ENCODE measurements at places on chromosomes 7 and 10.

DNA sequence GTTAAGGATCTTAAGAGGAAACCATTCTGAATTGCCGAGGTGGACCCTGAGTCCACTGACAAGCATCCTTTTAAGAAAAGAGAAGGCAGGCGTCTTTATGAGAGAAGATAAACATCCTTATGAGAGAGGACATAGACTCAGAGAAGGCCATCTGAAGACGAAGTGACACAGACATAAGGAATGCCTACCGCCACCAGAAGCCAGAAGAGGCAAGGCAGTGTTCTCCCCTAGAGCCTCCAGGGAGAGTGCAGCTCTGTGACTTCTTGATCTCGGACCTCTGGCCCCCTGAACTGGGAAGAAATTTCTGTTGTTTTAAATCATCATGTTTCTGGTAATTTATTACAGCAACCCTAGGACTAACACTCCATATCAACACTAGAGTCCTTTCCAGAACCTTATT, 25.2 kb upstream of the ING3 start:
- DNase-seq, result no peak

GRCh38 chr7:89264126-89264525, 468.6 kb upstream of the TEX47 start:
- DNase-seq, result no peak

DNA sequence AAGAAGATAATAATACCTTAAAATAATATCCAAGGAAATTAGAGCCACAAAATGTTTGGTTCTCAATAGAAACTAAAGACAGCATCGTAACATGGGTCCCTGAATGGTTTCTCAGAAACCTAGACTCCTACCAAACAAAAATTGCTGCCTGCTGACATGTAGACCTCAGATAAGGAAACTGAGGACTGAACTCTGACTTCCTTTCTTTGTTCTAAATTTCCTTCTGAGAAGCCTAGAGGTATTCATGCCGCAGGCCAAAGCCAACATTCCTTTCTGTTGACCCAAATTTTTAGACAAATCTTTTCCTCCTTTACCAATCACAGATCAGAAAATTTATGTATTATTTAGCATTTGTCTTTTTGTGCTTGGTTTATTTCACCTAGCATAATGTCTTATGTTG, 816.7 kb upstream of the PHF14 start:
- no peak for DNase-seq

DNA sequence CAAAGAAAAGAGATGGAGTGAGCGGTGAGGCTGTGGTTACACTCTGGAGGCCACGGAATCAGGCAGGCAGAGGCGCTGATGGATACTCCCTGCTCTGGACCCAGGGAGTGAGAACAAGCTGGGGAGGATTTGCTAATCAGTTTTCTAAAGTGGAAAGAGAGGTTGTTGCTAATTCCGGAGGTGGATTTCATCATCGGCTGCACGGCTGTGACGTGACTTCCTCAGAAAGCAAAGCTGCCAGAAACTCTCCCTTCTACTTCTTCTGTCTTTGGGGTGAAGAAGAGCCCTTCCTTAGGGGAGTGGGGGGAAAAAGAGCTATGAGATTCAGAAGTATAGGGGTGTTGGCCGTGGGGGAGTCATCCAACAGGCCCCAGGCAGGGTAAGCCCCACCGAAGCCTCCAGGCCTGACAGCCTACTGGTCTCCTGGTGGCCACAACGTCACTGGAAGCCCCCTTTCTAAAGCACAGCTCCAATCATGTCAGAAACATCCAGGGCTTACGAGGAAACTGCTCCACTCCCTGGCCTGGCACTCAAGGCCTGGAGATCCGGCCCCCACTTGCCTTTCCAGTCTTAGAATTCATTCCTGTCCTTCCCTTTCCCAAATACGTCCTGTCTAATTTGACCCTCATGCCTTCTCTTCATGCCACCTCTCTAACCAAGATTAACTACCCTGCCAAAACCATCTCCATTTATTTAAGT, 114.5 kb downstream of the HIP1 start:
- DNase-seq, result no peak

GRCh38 chr10:32888161-32888927, 69.7 kb downstream of the ITGB1 start:
- no peak for DNase-seq

GRCh38 chr7:95126053-95126709, 198.2 kb downstream of the PON1 start:
- DNase-seq, result no peak

- no peak for DNase-seq
These were observed 8.4 kb upstream of the IFIT1B start for GRCh38 chr10:89369156-89370105.

DNA sequence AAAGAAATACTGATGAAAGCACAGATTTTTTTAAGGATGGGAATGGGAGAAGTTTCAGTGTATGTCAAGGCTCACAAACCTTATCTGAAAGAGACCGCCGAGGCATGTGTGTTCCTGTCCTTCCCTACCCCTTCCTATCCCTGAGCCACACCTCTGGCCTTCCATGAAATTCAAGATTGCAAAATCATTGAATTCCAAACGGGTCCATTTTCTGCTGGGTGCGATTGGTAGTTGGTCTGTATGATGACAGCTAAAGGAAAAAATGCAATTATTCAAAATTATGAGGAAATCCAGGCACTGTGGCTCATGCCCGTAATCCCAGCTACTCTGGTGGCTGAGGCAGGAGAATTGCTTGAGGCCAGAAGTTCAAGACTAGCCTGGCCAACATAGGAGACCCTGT, 170.1 kb downstream of the ARHGAP12 start:
- DNase-seq, result no peak

GRCh38 chr10:78165617-78166016, 132.0 kb downstream of the RPS24 start:
- DNase-seq, result no peak

DNA sequence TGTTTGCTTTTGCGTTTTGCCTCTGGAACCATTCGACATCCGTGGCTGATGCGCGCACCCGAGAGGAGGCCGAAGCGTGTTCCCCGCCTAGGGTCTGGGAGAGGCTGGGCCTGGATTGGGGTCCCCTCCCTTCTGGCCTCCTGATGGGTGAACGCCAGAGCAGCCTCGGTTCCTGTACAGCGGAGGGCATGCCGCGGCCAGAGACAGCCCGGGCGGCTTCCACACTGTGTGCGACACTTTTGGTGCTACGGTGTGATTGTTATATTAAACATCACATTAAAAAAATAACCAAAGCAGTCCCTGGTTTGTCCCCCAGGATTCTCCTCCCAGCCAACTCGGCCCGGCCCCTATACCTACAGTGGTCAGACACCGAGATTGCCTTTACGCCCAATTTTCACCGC, 3.7 kb upstream of the HOXA7 start:
- DNase-seq, result no peak

GRCh38 chr10:132412316-132413192, 15.6 kb downstream of the PWWP2B start:
- DNase-seq, result no peak

DNA sequence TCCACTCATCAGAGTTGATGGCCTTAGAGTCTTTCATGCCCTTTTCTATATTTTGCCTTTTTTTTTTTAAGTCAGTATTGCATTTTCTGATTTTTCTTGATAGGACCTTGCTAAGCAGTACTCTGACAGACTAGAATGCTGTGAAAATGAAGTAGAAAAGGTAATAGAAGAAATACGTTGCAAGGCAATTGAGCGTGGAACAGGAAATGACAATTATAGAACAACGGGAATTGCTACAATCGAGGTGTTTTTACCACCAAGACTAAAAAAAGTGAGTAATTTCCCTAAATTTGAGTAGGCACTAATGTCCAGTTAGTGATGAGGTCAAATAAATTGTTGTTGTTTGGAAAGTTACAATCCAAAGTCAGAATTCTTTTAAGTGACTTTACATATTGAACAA, 7.4 kb downstream of the NUB1 start:
- DNase-seq, result no peak

DNA sequence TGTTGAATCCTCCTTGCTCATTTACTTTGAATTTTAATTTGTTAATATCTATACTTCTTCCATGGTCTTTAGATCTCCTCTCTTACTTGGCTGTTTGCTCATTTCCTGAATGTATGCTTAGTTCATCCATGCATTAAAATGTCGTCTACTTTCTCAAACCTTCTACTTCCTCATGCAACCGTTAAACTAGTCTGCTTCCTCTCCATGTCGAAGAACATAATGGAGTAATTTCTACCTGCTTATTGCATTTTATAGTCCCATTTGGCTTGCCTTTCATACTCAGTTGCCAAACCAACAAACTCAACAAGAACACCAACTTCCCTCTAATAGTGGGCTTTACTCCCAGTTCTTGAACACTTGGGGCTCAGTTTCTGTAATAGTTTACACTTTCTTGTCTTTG, 43.8 kb upstream of the SEMA3D start:
- DNase-seq, result no peak

- DNase-seq, result no peak
These were observed 304.8 kb downstream of the GFRA1 start for GRCh38 chr10:115968236-115968635.

- DNase-seq, result no peak
These were observed 89.0 kb upstream of the PRPS1L1 start for GRCh38 chr7:18116661-18117060.

DNA sequence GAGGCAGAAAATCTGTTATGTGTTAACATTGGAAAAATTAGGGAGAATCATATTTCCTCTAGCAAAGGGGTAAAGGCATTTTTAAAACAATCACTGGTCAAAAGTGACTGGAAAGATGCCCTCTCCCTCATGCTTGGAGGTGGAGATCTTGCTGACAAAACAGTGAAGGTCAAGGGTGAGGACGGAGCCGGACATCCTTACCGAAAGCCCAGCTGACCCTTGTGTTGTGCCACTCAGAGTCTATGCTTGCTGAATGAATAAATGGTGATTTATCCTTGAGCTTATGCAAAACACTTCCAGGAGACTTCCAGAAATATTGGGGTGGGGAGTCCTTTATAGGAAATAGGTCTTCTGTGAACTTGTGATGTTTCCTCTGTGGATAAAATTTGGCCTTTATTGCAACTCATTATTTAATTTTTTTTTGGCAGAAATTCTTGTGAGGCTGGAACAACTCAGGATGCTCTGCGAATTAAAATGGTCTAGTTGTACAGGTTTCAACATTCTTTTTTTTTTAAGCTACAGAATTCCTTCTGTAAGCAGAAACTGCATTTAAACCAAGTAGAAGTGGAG, 28.3 kb upstream of the ELMO1 start:
- no peak for DNase-seq

DNA sequence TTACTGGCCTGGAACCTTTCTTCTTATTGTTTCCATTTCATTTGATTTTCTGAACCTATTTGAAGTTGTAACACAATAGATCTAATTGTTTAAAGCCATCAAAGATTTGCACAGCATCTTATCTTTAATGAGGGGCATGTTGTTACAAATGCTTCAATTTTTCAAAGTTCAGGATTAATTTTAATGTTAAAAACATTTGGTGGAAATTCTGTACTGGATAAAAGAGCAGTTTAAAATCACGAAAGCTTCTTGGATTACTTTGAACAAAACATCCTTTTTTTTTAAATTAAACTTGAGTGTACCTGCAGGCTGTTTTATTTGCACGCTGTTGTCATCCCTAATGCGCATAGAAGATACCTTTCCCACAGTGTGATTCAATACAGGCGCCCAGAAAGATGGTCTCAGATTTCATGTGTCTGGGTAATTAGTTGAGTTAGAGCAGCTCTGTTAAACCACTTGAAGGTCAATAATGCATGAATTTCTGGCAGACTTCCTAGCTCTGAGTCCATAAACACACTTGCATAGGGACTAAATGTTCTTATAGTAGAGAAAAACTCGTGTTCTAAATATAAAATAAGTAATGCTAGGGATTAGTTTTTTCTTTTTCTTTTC, 29.3 kb upstream of the DDX50 start:
- DNase-seq, result no peak

GRCh38 chr10:1410032-1410431, 327.3 kb downstream of the ADARB2 start:
- DNase-seq, result no peak

DNA sequence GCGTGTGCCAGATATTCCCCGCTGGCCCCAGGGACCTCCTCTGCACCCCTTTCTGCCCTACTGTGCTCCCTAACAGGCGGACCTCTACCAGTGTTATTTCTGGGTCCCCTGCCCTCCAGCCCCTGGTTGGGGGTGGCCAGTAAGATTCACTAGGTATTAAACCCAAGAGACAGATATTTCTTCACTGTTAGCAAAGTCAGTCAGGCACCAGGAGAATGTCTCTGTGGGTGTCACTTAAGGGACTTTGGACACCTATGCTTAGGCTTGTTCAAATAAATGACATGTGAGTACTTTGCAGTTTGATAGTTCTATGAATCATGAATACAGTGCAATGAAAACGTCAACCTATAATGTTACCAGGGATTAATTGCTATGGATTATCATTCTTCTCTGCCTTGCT, 234.3 kb upstream of the IGFBP3 start:
- DNase-seq, result no peak

DNA sequence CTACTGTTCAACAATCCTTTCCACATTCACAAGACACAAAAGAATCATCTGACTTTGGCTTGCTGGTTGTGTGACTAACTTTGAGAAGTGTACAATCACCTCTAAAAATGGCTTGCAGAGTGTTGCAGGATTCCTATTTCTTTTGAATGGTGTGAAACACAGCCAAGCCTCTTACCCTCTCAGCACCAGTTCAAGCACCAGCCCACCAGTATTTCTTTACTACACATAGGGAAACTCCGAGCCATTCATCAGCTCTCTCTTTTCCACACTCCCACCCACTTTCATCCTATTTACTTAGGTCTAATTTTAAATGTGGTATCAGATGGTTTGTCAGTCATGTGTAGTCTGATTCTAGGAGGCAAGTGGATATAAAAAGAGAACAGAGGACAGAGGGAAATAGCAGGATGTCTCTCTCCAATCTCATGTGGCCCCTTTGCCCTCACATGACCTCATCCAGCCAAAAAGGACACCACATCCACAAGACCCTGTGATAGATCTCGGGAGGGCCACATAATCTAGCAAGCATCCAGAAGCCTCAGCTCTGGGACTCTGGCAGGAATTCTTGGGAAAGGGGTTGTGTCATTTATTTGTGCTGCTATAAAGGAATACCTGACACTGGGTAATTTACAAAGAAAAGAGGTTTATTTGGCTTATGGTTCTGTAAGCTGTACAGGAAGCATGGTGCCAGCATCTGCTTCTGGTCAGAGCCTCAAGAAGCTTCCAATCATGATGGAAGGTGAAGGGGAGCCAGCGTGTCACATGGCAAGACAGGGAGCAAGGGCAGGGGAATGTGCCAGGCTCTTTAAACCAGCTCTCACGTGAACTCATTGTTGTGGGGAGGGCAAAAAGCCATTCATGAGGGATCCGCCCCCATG, 66.8 kb upstream of the NEBL start:
- DNase-seq, result no peak

GRCh38 chr7:149621776-149622175, 124.2 kb upstream of the ZNF746 start:
- DNase-seq, result peak; percentile 78

DNA sequence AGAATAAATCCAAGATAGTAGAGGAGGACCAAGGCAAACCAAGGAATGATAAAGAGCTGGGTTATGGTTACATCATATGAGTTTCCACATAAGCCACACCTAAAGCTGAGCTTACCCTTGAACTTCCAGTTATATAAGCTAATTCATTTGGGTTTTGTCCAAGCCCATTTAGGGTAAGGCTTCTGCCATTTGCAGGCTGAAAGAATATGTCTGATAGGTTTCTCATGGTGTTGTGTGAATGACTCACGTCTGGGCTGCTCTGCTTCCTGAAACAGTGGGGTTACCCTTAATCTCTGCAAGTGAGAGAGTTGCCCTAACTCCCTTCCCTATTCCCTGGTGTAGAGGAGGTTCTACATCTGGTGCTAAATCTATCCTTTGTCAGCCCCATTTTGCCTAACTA, 60.8 kb downstream of the PTTG1IP2 start:
- no peak for DNase-seq
